Cerebellar cortex (tissue), 1 donor: ENCODE measurements at places on chromosomes 7 and 10.

GRCh38 chr7:85290269-85290668 is 103.4 kb upstream of the SEMA3D start:
- no peak for DNase-seq

- DNase-seq = no peak
Measured at GRCh38 chr10:51879238-51879637, 179.8 kb upstream of the CSTF2T start.

DNA sequence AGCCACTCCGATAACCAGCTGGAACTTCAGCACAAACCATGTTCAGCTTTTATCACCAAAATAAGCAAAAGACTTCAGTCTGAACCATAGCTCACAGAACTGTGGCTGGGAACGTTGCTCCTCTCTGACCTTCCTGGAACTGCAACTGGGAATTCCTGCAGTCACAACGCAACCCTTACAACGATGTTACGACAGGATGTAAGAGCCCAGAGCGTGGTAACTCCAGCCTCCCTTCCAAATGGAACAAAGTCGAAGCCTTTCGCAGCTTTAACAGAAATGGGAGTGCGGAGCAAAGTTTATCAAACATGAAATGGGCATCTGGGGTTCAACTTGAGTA is 162.6 kb downstream of the ADAM12 start:
- DNase-seq = no peak

DNA sequence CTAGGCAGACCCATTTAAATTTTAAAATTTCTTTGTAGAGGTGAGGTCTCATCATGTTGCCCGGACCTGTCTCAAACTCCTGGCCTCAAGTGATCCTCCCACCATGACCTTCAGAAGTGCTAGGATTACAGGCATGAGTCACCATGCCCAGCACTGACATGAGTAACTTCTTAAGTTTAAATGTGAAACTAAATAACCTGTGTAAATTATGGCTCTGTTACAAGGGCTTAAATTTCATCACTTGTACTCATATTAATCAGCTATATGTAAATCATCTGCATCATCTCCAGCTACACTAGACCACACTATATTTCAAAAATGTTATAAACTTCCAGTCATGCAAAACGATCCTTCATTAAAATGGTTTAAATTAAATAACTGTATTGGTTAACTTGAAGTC is 56.1 kb downstream of the ATAD1 start:
- DNase-seq = no peak
